ENCODE measurements at places on chromosomes 11 and 22.

- DNase-seq: no peak
These were observed 115.7 kb downstream of the ABTB2 start for GRCh38 chr11:34242037-34242625.

DNA sequence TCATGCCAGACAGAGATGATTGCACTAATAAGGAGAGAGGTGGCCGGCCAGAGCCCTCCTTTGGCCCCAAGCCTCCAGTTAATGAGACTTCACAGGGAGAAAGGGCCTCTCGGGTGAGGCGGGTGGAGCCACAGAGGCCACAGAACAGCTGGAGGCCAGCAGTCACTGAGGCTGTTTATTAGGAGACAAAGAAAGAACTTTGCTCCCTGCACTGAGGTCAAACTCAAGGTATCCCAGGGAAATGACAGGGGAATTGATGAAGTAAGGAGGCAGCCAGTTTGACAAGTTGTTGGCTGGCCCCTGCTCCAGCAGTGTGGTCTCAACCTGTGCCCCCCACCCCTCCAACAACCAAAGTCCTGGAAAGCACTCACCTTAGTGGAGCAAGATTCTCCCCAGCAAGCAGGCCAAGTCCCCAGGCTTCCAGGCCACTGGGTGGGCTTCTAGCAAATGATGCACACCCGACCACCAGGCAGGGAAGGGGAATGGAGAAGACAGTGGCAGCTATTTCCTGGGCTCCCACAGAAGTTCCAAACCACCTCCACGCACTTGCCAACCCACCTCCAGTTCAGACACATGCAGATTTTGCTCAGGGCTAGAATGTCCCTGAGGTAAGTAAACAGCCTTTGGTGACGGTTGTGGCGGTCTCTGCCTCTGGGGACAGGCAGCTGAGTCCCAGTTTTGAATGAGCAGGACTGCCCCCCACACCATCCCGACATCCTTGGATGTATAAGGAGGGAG is 53.2 kb downstream of the RPUSD4 start:
- no peak for DNase-seq

DNA sequence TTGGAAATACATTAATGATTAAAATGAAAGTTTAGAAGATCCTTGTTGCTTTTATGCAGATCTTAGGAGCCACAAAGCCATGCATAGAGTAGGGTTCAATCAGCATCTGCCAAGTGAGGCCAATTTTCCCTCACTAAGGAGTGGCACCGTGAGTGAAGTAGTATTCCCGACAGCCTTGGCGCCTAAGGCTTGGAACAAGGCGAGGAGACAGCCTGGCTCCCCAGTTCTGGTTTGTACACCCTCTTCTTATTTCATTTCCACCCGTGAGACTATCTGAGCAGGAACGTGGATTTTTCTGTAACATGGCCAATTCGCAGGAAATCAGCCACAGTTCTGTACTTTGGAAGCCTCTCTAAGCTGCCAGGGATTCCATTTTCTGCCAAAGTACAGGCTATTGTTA is 22.6 kb downstream of the FADS2 start:
- no peak for DNase-seq

GRCh38 chr11:78533399-78533798 is 41.3 kb downstream of the NARS2 start:
- DNase-seq: no peak

GRCh38 chr11:74474316-74474715 is 7.0 kb upstream of the KCNE3 start:
- no peak for DNase-seq

GRCh38 chr11:111935317-111936039 is 1.7 kb upstream of the DIXDC1 start:
- no peak for DNase-seq

DNA sequence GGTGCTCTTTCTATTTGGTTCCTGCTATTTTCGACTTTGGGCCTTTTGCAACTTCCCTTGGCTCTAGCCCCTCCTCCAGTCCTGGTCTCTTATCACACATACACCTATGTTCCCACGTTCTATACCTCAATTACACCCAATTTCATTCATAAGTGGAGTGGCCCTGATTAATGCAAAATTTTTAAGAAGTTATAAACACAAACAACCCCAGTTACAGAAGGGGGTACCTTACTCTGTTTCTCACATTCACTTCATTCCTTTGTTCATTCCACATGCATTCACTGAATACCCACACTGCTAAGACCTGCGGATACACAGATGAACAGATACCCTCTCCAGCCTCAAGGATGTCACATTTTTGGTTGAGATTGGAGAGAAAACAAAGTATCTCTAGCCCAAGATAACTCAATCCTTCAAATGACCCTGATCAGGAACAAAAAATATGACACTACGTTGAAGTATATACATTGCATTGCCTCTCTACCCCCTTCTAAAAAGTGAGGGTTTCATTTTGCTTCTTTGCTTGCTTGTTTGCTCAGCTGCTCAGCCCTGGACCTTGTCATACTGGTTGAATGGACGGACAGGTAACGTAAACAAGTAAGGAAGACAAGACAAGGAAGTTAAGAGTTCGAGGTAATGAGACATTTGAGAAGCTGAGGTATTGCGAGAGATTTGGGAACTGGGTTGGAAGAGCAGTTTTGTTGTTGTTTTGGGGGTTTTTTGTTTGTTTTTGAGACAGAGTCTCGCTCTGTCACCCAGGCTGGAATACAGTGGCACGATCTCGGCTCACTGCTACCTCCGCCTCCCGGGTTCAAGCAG is 3.6 kb upstream of the VPS37C start:
- DNase-seq: no peak

DNA sequence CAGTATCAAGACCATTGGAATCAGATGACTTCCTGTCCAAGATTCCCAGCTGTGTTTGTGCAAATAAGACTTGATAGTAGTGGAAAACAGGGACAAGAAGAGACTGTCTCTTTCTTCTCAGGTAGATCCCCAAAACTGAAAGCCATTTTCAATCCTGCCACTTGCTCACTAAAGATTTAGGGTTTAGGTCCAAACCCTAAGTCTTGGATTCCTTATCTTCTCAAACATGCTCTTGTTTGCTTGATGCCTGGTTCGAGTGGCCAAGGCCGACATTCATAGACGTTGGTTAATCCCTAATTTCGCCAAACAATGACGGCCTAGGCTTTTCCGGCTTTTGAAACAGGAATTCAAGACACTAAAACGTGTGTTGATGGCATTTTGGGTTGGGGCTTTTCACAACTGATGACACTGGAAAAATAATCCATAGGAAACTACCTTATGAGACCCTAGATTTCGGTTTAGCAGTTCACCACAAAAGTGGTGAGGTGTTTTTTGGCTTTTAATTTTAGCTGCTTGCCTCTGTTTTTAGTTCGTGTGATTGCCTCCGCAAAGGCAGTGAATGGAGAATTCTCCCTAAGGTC is 1.0 kb upstream of the GTPBP1 start:
- no peak for DNase-seq

- DNase-seq: no peak
These were observed 104.7 kb upstream of the RRM1 start for GRCh38 chr11:3989921-3990290.

GRCh38 chr11:44349328-44349727 is 39.4 kb upstream of the ALX4 start:
- DNase-seq: no peak

GRCh38 chr11:130314184-130314749 is 450 bp downstream of the ZBTB44 start:
- DNase-seq: no peak

- no peak for DNase-seq
These were observed 5.4 kb downstream of the NUP160 start for GRCh38 chr11:47842749-47843148.

- no peak for DNase-seq
These were observed 455.1 kb upstream of the ARHGAP42 start for GRCh38 chr11:100232006-100232405.

DNA sequence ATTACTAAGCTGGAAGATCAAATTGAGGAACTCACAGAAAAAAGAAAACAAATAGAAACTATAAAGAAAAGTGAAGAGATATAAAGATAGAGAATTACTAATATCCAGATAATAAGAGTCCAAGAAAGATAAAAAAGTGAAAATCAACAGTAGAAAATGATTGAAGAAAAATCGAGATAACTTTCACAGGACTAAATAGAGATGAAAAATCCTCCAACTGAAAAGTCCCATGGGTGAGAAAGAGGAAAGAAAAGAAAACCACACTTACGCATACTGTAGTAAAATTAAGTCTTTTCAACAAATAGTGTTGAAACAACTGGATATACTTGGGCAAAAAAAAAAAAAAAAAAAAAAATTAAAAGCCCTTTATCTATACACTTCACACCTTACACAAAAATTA is 60.0 kb downstream of the ENTHD1 start:
- DNase-seq: no peak

Measured in thoracic aorta (tissue), 2 donors.